ENCODE measurements at places on chromosomes 3 and 15.

DNA sequence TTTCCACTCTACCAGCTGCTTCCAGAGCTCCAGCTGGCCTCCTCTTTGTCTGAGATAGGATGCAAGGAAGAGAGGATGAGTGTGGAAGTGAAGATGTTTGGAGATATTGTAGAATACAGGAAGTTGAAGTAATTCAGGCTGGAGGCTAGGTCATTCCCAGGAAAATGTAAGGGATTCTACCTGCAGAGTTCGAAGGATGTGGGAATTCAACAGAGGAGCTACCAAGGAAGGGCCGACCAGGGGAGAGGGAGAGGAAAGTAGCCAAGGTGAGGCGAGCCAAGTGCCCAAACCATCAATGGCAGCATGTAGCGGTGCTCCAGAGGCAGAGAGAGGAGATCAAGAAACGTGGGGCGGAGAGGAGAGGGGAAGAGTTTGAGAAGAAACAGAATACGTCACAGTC, 49.0 kb upstream of the EPHB3 start:
- no peak for DNase-seq

GRCh38 chr3:12687948-12688347, 24.0 kb upstream of the RAF1 start:
- DNase-seq: no peak

- peak; percentile 23 for DNase-seq
Measured at GRCh38 chr15:20340931-20341661, 200.5 kb downstream of the GOLGA6L6 start.

GRCh38 chr3:28912120-28912885, 368.6 kb upstream of the RBMS3 start:
- peak; percentile 72 for DNase-seq

DNA sequence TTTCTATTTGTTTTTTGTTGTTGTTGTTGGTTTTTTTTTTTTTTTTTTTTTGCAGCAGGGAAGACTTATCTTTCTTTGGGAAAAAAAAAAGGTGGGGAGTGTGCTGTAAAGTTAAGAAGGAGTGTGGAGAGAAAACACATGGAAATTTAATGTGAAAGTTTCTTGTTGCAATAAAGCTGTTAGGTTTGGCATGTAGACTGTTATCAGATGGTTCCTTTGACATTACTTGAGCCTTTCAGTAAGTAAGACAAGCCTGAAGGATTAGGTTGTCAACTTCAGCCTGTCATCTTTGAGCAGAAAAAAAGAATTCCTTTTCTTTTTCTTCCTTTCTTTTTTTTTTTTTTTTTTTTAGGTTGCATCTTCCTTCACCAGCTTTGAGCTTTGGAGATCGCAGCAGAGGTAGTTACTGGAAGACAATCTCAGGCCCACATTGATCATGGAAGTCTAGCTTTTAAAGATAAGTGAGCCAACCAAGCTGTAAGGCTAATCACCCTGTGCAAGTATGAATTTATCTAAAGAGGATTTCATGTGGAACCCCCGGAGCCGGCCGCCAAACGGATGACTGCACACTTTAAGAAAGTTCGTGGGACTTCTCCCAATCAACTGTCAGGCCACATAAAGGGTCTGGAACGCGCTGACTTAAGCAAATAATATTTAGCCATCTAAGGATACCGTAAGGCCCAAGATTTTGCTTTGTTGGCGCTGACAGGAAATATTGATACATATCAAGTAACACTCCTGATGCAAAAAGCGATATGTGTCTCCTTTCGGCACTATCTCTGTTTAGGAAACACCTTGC, 1040.1 kb upstream of the NR2F2 start:
- no peak for DNase-seq

- DNase-seq: no peak
Measured at GRCh38 chr3:160472344-160472743, 22.8 kb upstream of the TRIM59 start.

GRCh38 chr3:47603332-47603731, 24.7 kb upstream of the CSPG5 start:
- no peak for DNase-seq

Data from HFFc6 (cell line).